ENCODE measurements at places on chromosomes 11 and 22.

DNA sequence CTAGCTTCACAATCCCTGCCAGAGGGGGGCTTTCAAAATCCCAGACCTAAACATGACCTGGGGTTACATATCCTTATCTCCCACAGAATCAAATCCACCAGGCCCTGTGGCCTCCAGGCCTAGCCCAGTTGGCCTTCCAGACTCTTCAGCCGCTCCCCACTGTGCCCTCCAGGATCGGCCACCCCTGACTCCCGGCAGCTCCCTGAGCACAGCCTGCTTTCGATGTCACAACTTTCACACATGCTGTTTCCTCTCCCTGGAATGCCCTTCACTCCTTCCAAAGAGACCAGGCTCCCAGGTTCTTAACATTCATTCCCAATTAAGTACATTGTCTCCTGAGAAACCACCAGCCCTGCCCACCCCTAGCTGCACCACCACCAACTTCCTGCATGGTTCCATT lies 62.7 kb downstream of the CSNK2A3 start:
- DNase-seq, result no peak

GRCh38 chr11:115321605-115322289 lies 182.5 kb downstream of the CADM1 start:
- DNase-seq, result no peak

DNA sequence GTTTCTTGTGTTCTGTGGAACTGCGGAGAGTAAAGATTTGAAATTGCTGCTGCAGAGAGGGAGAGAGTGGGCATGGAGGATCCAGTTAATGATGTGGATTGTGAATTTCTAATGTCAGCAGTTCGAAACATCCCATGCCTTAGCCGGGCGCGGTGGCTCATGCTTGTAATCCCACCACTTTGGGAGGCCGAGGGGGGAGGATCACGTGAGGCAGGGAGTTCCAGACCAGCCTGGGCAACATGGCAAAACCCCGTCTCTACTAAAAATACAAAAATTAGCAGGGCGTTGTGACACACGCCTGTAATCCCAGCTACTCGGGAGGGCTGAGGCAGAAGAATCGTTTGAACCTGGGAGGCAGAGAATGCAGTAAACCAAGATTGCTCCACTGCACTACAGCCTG lies 1.1 kb upstream of the CAVIN3 start:
- no peak for DNase-seq

DNA sequence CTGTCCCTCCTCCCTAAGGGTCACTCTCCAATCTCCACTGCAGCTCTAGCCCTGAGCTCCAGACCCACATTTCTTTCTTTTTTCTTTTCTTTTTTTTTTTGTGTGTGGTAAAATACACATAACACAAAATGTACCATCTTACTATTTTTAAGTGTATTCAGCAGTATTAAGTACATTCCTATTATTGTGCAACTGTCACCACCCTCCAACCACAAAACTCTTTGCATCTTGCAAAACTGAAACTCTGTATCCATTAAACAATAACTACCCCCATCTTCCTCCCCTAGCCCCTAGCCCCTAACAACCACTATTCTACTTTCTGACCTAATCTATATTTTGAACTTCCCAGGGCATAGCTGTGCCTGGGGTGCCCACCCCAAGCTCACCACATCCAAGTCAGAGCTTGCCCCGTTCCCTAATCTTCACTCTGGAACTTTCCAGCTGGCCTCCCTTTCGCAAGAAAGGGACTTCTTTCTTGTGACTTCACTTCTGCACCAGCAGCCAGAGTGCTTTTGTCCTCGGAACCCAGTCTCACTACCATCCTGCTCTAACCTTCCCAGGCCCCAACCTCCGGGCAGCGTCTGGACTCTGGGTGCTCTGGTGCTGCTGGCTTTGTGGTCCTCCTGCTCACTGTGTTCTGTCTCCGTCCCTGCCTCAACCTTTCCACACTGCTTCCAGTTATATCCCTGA lies 30.7 kb downstream of the PARVG start:
- no peak for DNase-seq
